Stimulated activated CD8-positive, alpha-beta memory T cell treated with anti-CD3 and anti-CD28 coated beads, Interleukin-4, amount 100 ng/mL, for 1 hour (primary cell): ENCODE measurements at places on chromosomes 7 and 10.

- DNase-seq = no peak
Measured at GRCh38 chr7:86469680-86470295, 173.9 kb upstream of the GRM3 start.

- DNase-seq = no peak
Measured at GRCh38 chr7:146878901-146879300, 762.3 kb downstream of the CNTNAP2 start.

DNA sequence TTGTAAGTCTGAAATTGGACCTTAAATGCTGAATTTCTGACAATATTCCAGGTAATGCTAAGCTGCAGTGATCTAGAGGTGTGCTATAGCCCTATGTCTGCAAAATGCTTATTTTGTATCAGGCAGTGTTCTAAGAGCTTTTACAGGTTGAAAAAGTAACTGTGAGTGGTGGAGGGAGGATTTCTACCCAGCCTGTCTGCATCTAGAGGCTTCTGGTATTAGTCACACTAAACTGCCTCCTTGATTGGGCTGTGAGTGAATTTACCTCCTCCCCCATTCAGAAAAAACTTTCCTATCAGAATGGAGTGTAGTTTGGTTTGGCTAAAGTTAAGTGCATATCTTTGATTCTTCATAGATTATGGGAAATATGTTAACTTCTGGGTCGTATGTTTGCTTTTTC is 56.8 kb downstream of the BBS9 start:
- DNase-seq = no peak

- no peak for DNase-seq
Measured at GRCh38 chr10:35875016-35875676, 233.1 kb upstream of the FZD8 start.

DNA sequence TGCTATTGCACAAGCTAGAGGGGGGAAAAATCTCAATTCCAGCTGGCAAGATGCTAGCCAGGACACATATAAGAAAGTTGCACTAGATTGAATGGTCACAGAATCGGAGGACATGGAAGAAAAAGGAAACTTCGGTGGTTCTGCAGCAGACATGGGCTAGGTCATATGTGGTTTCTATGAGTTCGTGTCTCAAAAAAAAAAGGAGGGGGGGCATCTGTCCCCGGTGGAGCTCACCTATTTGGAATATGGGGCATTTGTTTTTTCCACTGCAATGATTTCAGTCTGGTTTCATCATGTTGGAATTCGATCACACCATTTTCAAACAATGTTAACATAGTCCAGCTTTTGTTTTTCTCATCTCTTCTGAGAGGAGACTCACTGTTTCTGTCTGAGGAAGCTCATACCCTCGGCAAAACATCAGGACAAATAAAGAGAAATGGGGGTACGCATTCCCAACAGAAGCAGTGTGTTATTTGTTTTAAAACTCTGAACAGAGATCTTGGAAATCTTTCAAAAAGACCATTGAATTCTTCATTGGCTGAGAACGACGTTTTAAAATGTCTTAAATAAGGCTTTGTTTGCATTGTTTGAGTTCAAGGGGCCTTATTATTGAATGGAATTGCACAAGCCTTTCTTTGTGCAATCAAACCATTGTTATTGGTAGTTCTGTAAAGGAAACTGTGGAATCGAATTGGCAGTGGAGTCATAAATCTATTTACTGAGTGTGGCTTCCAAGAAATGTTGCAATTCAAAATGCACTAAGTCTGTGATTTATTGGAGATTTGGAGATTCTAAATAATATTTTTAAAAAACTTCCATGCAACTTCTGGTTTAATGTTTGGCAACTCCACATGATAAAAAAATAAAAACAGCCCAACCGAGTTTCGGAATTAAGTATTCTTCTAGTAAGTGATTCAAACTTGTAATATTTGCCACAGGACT is 173.2 kb downstream of the RTKN2 start:
- DNase-seq = no peak

- no peak for DNase-seq
Measured at GRCh38 chr7:112790586-112791003, 402 bp upstream of the TMEM168 start.

- no peak for DNase-seq
Measured at GRCh38 chr7:13540429-13540828, 449.0 kb downstream of the ETV1 start.

DNA sequence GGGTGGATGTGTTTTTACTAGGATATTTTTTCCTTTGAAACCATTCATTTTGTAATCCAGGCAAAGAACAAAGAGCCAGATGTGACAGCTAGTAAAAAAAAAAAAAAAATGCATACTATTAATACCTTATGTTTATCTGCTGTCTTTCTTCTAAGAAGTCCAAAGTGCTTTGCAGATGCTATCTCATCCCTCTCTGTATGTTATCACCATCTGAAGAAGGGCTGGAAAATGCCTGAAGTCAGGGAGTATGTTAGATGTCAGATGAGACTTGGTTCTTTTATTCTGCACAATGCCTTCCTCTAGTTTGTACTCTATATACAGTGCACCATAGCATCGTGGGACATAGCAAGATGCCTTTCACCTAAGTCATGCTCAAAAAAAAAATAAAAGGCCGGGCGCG is 10.4 kb upstream of the CAMK1D start:
- DNase-seq = no peak

GRCh38 chr10:2844925-2845324 is 222.4 kb upstream of the PFKP start:
- no peak for DNase-seq

DNA sequence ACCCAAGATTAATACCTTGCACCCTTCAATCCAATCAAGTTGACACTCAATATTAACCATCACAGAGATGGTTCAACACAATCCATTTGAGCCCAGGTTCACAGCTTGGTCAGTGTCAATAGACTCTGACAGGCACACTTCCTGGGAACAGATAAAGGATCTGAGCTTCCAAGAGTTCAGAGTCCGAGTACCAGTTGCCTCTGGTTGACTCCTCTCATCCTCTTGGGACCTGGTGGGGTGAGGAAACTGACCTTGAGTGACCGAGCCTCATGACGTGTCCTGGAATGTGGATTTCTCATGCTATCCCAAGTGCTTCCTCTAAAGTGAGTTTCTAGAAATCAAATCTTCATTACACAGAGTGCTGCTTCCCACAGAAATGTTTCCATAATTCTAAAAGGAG is 162.0 kb downstream of the CYP26A1 start:
- DNase-seq = no peak

DNA sequence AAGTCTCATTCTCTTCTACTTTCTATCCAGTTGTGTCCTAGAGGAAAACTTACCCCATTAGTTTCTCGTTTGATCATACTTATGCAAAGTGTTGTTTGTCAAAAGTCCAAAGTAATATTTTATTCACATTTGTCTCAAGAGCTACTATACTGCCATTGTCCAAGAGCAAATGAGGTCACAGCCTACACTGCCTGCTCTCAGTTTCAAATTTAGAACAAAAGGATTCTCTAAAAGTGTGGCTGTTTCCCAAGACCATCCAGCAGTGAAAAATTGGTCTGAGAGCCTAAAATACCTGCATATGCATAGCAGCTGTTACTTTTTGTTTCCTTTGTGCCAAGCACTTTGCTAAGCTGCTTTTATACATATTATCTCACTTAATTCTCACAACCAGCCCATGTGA is 439.5 kb upstream of the NFE2L3 start:
- DNase-seq = no peak

GRCh38 chr10:29734962-29735627 is 100.3 kb upstream of the SVIL start:
- DNase-seq = no peak

GRCh38 chr7:51620706-51621105 is 304.1 kb upstream of the COBL start:
- DNase-seq = no peak

GRCh38 chr7:47149971-47150370 is 431.9 kb downstream of the TNS3 start:
- DNase-seq = no peak

GRCh38 chr10:110355922-110356627 is 51.4 kb upstream of the SMNDC1 start:
- no peak for DNase-seq

DNA sequence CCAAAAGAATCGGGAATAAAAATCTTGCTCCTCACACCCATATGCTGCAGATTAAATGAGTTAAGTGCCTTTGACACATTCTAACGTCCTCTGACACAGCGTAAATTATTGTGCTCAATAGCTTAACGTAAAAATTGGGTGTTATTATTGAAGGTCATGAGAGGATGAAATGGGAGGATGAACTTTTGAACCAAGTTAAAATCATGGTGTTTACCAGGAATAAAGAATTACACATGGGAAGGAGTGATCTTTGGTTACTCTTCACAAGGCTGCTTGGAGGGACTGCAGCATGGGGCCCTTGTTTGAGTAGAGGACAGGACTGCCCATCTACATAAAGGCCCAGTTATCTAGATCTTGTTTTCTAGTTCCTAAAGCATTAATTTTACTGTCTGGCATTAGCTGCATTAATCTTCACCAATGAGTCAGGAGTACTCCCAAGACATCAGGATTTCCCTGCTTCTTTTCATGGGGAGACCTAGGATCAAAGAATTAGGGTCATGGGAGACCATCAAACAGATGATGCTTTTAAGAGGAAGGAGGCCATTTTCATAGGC is 84.9 kb upstream of the PRR15 start:
- no peak for DNase-seq

- DNase-seq = no peak
Measured at GRCh38 chr7:105396566-105396965, 7.8 kb upstream of the SRPK2 start.

DNA sequence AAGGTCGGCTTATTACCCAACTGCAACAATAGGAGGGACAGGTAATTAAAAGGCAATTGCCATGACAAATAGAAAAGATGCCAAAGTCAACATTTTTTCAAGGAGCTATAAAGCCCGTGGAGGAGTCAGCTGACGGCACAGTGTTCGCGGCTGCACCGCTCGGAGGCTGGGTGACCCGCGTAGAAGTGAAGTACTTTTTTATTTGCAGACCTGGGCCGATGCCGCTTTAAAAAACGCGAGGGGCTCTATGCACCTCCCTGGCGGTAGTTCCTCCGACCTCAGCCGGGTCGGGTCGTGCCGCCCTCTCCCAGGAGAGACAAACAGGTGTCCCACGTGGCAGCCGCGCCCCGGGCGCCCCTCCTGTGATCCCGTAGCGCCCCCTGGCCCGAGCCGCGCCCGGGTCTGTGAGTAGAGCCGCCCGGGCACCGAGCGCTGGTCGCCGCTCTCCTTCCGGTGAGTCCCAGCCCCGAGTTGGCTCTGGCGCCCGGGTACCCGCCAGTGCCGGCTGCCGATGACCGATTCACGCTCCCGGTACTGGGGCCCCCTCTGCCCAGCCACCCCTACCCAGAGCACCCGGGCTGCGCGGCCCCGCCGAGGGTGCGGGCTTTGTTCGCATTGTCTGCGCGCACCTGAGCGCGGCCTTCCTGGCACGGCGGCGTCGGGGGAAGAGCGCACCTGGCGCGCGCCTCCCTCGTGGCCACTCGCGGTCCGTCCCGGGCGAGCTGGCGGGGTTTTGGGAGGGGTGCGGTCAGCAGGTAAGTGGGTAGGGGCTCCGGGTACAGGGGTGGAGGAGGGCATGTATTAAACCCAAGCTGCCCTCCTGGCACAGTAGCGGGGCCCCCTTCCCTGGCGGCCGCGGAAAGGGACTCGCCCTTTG is at the start of gene VWA2:
Gene VWA2 (plus strand): TSS at position 138 of the 877 bp plus-strand sequence. CDS start 9,460 bp downstream, outside the sequence.
- no peak for DNase-seq

DNA sequence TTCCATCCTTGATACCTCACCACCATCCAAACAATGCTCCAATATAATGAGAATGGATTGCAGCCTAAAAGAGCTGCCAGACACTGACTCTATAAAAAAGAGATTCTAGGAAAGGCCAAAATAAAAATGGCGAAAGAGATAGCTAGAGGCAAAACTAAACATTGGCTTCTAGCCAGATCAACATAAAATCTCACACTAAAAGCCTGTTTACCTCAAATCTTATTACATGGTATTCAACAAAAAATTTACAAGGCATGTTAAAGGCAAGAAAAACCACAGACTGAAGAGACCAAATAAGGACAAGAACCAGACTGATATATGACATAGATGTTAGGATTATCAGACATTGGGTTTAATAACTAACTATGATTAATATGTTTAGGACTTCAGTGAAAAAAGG is 1127.0 kb downstream of the DNAJB9 start:
- DNase-seq = no peak

DNA sequence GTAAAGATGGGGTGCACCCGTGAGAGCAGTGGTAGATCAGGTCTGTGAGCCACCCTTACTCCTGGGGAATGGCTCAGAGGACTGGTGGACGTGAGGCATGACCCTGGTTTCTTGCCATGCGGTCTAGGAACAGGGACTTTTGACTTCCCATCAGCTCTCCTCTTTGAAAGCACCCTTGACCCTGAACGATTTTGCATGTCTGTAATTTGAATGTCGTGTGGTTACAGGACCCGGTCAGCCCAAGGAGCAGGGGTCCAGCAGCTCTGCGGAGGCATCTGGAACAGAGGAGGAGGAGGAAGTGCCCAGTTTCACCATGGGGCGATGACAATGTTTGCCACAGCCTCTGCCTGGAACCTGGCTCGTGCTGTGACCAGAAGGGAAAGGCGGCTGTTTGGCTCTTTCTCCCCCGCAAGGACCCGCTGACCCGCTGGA is 8.6 kb upstream of the ORAI2 start:
- no peak for DNase-seq

GRCh38 chr7:107768263-107768662 is 24.3 kb downstream of the CBLL1 start:
- no peak for DNase-seq

DNA sequence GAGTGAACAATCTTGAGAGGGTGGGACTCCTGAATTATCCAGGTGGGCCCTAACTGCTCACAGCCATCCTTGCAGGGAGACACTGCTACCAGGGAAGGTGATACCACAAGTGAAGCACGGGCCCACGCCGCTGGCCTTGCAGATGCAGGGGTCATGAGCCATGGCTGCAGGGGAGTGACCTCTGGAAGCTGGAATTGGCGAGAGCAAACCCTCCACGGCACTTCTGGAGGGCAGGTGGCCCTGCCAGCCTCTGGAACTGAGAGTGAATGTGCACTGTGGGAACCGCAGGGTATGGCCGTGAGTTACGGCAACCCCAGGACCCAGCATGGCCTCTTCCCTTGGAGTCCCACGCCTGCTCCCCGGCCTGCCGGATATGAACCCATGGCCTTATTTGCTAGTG is 37.5 kb downstream of the STK32C start:
- no peak for DNase-seq

- DNase-seq = no peak
Measured at GRCh38 chr7:112462236-112462635, 12.0 kb downstream of the IFRD1 start.

DNA sequence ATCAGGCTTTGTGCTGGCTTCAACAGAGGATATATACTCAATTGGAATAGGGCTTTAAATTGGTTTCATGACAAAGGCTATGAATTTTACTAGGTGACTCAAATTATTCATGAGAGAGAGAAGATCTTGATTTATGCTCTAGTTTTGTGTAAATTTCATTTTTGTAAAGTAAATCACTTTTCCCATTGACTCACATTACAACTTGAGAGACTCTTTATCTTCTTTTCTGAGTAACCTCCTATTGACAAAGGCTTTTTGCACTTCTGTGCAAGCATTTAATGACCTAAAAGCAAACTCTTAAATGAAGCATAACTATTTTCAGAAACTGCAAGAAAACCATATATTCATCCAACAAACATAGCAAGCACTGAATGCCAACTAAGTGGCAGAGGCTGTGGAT is 98.5 kb upstream of the RHOBTB1 start:
- DNase-seq = no peak

- no peak for DNase-seq
Measured at GRCh38 chr7:23672033-23672432, 8.0 kb upstream of the FAM221A start.

- DNase-seq = no peak
Measured at GRCh38 chr7:105130048-105130447, 116.0 kb downstream of the KMT2E start.

- no peak for DNase-seq
Measured at GRCh38 chr7:81150951-81151361, 232.1 kb upstream of the SEMA3C start.
